IgD-negative memory B cell (primary cell): ENCODE measurements at places on chromosomes 16 and 17. TPM values are rescaled to one million over a fixed set of nuclear protein-coding genes. Genes with fewer than 3 reads are reported as not detected.

Gene TNFSF13
- polyA plus RNA-seq = 5.1 TPM

Gene PPP1R27
- polyA plus RNA-seq = not detected

Gene KRT33A
- not detected for polyA plus RNA-seq

Gene SLC13A2
- not detected for polyA plus RNA-seq

Gene IFI35
- polyA plus RNA-seq = 63.7 TPM
